ENCODE measurements at places on chromosomes 16 and 17. TPM values are rescaled to one million over a fixed set of nuclear protein-coding genes. Genes with fewer than 3 reads are reported as not detected.

DNA sequence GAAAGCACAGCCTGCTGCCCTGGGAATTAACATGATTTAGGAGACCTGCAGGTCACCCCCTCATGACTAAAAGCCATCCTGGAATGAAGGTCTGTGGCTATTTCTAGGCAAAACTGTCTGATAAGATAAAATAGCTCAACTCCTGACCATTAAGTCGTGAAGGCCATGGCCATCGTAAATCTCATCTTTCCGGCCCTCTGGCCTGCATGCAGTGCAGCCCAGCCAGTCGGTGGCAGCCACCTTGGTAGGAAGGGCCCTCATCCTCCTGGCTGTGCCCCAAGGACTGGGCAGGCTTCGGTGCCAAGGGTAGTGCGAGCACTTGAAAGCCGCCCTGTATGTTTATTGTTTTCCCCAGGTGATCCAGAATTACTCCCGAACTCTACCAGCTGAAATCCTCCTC lies 18.2 kb upstream of the MEOX1 start:
- no peaks in the 10 kb centered on the region for H3K36me3 ChIP-seq
- no peak overlapping the region for H3K4me3 ChIP-seq
- no peak overlapping the region for H3K27ac ChIP-seq
- peaks cover 13% of the 10 kb centered on the region for H3K4me1 ChIP-seq
- DNase-seq, result no peak

- no peaks in the 10 kb centered on the region for H3K27me3 ChIP-seq
- no peak for DNase-seq
- no peak overlapping the region for H3K4me3 ChIP-seq
- H3K4me1 ChIP-seq, result no peaks in the 10 kb centered on the region
- peak overlapping the region; percentile 45 for H3K27ac ChIP-seq
- H3K36me3 ChIP-seq, result no peaks in the 10 kb centered on the region
These were observed 17.9 kb downstream of the C1QTNF1 start for GRCh38 chr17:79041723-79042420.

DNA sequence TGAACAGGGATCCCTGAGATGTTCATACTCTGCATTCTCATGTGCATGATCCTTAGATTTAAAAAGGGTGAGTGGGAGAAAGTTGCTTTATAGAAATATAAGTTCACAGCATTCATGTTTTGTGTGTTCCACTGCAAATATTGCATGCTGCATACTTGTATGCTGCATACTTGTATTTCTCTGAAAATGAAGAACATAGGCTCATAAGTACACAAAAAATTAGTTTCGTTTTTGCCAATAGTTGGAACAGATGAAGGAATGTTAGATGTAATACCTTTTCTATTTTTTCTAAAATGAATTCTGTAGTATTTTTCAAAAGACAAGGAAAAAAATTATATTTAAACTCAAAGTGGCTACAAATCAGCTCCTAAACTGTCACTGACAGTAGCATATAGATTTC lies 79.0 kb downstream of the NFAT5 start:
- no peak for DNase-seq
- H3K4me1 ChIP-seq, result peaks cover 4% of the 10 kb centered on the region
- H3K36me3 ChIP-seq, result peaks cover 10% of the 10 kb centered on the region
- no peak overlapping the region for H3K27ac ChIP-seq
- H3K27me3 ChIP-seq, result no peaks in the 10 kb centered on the region

SPATA32 gene
- total RNA-seq, result 0.28 TPM

SLC47A1 gene
- total RNA-seq, result not detected
